ENCODE measurements at places on chromosomes 7 and 10.

- no peak for DNase-seq
Measured at GRCh38 chr7:18808026-18808425, 309.4 kb downstream of the TWIST1 start.

DNA sequence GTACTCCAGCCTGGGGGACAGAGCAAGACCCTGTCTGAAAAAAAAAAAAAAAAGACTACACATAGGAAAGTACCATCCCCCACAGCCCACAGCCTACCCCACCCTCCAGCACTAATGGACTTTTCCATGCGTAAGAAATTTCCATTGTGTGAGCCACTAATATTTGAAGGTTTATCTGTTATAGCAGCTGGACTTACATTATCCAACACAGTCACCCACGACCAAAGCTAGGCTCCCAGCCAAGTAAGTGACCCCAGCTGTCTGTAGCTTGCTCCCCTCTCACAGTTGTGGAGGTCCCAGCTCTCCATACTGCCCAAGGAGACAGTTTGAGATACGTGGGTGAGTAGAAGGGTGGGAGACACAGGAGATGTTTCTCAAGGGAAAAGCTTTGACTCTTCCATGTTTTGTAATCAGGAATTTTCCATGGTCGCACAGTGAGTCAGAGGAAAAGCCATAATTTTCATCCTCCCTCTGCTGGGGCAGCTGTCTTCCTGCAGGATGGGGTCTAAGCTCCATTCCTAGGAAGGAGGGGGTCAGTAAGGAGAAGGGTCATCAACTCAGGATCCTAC is 57.4 kb downstream of the CAV1 start:
- DNase-seq = no peak

DNA sequence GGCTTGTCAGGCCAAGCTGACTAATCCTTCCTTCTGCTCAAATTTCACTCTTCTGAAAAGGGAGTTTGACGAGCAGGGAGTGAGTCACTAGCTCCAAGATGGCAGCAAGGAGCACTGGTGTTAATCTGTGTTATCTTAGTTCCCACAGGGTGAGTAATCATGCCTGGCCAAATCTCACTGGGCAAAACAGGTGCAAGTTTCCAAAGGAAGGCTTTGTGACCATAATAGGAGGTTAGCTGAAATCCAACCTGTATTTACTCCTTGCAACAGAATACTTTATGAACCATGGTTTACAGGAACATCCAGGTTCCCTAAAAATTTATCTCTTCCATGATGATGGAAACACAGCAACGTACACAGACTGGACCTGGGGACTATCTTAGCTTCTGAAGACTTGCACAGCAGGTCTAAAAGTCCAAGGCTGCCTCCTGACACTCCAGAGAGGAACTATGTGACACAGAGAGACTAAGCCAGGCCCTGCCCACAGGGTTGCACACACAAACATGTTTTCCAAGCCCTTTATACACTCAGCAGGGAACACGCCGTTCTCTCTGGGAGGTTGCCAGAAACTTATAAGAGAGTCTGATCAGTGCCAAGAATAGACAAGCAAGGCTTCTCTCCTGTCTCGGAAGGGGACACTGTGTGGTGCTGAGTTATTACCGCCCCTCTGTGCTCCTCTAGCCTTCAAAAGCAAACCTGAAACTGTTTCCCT is 46.3 kb downstream of the PDK4 start:
- no peak for DNase-seq

- DNase-seq = no peak
Measured at GRCh38 chr7:101823096-101823495, 5.7 kb downstream of the CUX1 start.

GRCh38 chr10:71486484-71487114 is 89.9 kb downstream of the CDH23 start:
- no peak for DNase-seq

DNA sequence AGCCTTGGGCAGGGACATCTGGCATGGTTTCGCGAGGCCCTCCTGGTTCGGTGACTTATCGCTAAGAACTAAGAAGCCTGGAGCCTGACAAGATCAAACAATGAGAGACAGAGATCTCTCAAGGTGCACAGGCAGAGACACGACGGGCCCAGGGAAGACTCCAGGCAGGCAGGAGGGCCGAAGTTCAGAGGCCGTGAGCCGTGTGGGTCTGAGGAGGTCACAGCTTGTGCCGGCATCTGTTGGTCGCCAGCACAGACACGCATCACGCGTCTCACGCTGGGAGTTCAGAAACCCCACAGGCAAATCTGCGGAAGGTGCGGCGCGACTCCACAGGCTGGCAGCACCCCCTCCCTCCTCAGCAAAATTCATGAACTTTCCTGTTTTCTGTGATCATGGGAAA is 314.0 kb downstream of the DNAJB6 start:
- DNase-seq = no peak

- no peak for DNase-seq
Measured at GRCh38 chr7:39428221-39428620, 138.0 kb upstream of the YAE1 start.

DNA sequence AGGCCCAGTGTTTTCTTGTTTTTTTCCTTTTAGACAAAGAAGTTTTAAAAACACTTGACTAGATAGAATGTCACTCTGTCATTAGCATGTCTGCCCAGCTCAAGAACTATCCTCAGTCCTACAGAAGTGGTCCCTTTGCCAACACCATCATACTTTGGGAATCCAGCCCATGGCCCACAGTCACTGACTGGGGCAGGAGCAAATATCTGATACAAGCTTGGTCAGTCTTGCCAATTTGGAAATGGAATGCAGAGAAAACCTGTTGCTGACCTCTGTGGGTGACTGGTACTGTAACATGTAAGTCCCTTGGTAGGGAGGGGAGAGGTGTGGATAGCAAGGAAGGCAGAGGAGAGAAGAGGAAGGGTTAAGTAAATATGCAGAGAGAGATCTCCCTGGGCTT is 47.8 kb downstream of the IPMK start:
- DNase-seq = no peak

DNA sequence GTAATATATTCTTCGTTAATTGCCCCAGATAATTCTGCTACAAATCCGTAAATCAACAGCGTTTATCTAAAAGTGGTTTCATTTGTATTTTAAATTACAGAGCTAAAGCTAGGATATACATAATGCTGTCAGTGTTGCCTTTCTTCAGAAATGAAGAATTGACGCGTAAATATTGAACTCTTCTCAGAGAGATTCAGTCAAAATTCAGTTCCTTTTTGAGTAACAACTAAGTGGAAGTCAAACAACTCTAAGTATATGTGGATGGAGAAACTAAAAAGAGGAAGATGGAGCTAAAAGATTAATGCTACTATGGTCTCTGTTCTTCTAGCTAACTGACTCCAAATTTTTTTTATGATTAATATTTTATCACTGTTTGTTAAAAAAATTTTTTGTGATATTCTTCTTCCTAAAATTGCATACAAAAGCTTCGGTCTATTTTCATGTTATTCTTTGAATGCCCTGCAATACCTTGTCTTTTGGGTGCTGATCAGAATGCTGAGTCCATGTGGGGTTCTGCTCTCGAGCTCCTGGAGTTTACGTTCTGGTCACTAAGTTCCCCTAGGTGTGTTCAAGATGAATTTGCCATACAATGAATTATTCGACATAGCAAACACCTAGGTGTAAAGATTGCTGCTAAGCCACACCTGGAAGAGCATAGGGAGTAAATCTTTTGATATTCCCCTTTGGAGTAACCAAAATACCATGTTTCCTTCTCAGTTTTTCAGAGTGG is 20.7 kb downstream of the MDFIC start:
- DNase-seq = no peak

- no peak for DNase-seq
Measured at GRCh38 chr10:13188593-13188992, 27.2 kb downstream of the MCM10 start.

GRCh38 chr10:120460776-120461175 is 3.7 kb downstream of the PLPP4 start:
- peak; percentile 25 for DNase-seq

DNA sequence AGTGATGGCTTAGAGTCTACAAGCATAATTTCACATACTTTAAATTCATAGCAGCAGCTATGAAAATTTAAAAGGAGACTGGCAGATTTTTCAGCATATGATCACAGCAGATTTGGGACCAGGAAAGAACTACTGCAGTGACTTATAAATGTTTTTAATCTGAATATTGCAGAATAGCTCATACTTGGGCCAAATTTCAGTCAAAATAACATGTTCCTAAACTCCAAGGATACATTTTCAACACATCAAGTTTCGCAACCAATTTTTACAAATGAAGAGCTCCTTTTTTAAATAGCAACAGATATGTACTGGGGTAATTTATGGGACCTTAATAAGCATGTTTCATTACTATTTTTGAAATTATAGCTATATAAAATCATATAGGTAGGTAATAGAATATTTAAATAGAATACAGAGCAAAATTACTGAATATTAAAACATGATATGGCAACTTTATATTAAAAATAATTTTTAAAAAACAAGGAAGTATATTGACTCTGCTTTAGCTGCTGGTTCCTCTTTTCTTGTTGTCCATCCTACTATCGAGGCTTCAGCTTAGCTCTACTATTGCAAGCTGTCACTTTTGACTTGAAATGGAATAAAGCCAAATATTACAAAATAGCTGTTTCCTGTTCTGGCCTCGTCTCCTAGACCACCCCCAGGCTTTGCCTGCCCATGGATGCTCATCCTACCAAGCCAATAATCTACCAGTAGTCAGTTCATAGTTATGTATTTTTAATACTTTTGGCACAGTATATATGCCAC is 123.1 kb downstream of the NRBF2 start:
- no peak for DNase-seq

- DNase-seq = no peak
Measured at GRCh38 chr7:104700336-104700735, 313.7 kb upstream of the KMT2E start.

DNA sequence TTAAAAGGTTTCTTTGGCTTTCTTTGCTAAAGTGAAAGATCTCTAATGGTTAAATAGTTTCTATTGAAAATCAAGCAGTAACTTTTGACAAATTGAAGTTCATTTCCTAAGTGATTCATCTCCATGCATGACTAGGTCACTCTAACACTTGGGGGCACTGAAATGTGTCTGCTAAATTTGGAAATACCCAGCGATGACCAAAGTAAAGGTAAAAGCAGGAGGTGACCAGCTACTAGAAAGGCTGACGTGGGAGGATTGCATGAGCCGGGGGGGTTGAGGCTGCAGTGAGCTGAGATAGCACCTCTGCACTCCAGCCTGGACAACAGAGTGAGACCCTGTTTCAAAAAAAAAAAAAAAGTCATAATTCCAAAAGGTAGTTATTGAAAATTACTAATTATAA is 111.8 kb upstream of the GPR141 start:
- DNase-seq = no peak

GRCh38 chr10:132059760-132060508 is 5.8 kb upstream of the JAKMIP3 start:
- no peak for DNase-seq

DNA sequence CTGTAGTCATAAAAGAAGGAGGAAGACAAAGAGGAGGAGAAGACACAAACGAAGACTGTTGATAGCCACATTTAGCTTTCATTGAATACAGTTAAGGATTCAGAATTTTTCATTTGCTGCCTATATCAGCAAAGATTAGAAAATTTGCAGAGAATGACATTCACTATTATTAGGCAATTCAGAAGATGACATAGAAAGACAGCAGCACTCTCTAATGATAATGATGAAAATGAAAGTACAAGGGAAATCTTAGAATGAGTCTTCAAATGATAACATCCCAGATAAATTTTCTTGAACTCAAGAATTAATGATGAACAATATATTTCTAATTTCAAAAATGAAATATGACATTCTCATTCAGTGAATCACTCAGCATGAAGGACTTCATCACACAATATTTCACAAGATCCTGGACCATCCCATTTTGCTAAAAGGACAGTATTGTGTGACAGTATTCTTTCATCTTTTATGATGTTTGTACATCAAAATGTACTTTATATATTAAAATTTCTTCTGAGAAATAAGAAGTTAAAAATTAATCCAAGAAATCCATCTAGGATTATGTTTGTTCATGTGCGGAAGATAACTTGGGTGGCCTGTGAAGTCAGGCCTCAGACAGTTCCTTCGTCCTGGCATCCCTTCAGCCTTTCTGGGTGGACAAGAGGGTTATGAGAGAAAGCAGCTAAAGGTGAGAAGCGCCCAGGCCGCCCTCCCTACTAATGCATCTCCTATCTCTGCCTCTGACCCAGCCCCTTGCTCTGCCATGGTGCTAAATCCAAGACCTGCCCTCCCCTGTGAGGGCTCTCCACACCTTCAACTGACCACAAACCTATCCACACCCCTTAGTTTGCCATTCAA is 47.4 kb upstream of the CAMK2B start:
- no peak for DNase-seq

DNA sequence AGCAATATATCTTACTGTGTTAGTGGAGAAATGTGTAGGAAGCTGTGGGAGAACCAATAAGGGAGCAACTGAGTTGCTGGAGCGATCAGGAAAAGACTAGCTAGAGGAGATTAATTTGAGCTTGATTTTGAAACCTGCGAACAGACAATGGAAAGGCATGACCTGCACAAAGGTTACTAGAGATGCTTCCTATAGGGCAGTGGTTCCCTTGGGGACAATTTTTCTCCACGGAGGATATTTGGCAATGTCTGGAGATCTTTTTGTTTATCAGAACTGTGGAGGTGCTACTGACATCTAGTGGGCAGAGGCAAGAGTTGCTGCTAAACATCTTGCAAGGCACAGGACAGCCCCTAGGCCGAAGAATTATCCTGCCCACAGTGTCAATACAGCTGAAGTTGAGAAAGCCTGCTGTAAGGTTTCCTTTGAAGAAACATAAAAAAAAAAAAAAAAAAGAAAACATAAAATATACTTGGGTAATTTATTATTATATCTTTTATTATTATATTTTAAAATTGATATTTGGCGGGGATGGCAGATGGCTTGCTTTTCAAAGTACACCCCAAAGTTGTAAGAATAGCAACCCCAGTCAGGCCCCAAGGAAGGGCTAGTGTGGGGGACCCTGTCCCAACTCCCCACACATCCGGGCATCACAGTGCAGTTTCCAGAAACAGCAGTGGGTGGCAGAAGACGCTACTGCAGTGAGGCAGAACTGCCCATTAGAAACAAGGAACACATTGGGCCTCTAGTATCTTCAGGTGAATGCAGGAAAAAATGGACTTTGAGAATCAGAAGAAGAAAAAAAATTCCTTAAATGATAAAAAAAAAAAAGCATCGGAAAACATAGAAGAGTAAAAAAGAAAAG is 481.6 kb downstream of the SH2D4B start:
- peak; percentile 26 for DNase-seq

DNA sequence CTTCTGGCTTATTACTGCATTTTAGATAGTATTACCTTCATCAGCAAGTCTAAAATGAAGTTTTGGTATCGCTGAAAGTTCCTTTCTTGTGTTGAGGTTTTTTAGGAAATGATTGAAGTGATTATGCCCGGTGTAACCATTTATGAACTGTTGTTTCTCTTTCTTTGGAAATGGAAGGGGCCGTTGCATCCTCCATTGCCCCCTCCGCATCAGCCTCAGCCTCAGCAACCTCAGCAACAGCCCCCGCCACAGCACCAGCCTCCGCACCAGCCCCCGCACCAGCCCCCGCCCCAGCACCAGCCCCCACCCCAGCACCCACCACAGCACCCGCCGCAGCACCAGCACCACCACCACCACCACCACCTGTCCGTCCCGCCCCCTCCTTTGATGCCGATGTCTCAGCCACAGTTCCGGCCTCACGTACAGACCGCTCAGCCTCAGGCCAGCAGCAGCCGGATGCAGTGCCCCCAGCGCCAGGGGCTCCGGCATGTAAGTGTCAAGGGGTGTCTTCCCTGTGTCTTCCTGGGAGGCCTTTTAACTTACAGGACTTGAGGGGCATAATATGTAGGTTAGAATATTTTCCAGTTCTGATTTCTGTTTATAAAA is 72.6 kb downstream of the SHH start:
- no peak for DNase-seq

All from CMK (cell line).